ENCODE measurements at places on chromosomes 13 and 19.

- no peak for DNase-seq
These were observed 1.7 kb upstream of the WBP4 start for GRCh38 chr13:41059456-41060081.

DNA sequence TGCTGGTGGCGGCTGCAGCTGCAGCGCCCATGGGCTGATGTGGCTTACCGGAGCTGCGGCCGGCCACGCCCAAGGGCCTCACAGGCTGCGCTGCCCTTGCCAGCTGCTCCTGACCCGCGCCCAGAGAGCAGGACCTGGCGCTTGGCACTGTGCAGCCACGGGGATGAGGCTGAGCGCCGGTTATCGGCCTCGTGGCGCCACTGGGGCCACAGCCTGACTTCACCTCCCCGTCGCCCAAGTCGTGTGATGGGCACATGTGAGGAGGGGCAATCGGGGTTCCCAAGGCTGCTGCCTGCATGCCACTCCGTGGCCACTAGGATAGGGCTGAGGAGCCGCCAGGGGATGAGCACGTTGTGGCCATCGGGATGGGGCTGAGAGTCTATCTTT, 77.2 kb upstream of the PABPC3 start:
- no peak for DNase-seq

GRCh38 chr13:22108283-22108942, 437.5 kb downstream of the FGF9 start:
- no peak for DNase-seq

- no peak for DNase-seq
These were observed 1.9 kb upstream of the PEG3 start for GRCh38 chr19:56842412-56842811.

- DNase-seq, result no peak
These were observed 364.0 kb downstream of the KCTD12 start for GRCh38 chr13:76522083-76522755.

DNA sequence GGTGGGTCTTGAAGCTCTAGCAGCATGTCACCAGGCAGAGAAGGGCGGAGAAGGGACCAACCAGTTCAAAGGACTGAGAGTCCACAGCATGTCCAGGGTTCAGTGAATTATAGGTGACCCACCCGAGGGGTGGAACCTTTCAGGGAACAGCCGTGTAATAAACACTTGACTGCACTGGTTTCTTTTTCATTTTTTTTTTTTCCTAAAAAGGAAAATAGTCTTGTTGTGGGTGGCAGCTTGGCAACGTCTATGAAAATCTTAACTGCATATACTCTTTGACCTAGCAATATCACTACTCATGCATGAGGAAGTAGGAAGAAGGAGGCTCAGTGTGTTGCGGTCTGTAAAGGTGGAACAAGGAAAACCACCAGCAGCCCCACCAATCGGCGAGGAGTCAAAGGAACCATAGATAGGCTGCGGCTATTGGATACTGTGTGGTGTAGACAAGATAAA, 13.0 kb upstream of the MYH14 start:
- no peak for DNase-seq

GRCh38 chr13:50712881-50713280, 130.6 kb downstream of the DLEU7 start:
- DNase-seq, result no peak

GRCh38 chr19:41928754-41929535, 696 bp upstream of the ERFL start:
- DNase-seq, result no peak

DNA sequence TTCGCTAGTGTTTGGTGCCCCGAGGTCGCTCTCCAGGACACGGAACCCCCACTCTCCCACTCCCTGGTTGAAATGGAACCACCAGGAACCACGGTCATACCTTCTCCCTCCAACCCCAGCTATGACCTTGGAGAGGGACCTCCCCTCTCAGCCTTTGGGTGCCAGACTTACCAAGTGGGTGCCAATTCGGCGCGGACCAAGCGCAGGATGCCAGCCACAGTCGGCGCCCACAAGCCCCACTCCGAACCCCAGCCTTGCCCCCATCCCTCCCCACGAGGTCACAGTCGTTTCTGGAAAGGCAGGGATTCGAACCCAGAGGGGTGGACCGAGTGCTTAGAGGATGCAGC, 910 bp downstream of the PDE4C start:
- no peak for DNase-seq

DNA sequence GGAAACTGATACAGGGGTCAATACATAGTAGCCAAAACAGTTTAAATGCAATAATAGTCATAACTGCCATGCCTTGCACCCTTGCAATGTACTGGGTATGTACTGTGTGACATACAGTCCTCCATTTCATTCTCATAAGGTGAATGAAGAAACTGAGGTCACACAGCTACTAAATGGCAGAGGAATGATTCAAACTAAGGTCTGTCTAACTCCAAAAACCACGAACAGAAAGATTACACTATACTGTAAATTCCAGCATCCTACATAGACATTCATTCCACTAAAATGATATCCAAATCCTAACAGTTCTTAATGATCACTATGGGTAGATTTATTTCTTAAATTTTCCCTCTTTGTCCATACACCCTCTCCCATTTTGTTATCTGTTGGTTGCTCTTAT, 238.1 kb upstream of the SERP2 start:
- DNase-seq, result no peak

- DNase-seq, result no peak
These were observed 35.2 kb downstream of the ADPRHL1 start for GRCh38 chr13:113417836-113418721.

DNA sequence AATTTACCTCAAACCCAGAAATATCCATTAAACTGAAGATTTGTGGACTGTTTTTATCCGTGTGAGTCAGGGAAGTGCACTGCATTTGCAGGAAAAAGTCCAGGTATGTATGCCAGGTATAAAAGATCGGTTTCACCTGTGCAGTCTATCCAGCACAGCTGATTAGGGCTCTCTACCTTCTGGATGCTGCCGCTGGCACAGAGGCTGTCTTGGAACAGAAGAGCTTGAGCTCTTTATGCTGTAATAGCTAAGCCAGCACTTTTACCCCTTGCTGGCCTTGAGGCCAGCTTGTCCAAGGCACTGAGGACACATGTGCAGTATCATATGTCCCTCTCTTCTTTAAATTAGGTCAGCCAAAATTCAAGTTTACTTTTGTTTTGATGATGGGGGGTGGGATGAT, 851.0 kb downstream of the DIAPH3 start:
- no peak for DNase-seq

GRCh38 chr13:91313103-91313502, 34.4 kb upstream of the MIR17HG start:
- no peak for DNase-seq

DNA sequence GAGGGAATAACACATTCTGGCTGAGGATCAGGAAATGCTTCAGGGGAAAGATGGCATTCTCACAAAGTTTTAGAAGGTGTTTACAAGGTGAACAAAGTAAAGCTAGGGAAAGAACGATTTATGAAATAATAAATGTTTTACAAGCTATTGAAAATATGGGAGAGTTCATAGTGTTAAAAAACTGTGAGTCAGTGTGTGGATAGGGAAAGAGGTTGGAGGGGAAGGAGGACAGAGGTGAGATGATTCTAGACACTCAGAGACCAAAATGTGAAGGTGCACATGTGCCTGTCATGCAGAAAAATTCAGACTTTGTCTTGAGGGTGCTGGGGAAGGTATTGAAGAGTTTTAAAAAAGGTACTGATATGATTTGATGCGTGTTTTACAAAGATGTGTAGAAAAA, 476.1 kb downstream of the TDRD3 start:
- DNase-seq, result no peak

DNA sequence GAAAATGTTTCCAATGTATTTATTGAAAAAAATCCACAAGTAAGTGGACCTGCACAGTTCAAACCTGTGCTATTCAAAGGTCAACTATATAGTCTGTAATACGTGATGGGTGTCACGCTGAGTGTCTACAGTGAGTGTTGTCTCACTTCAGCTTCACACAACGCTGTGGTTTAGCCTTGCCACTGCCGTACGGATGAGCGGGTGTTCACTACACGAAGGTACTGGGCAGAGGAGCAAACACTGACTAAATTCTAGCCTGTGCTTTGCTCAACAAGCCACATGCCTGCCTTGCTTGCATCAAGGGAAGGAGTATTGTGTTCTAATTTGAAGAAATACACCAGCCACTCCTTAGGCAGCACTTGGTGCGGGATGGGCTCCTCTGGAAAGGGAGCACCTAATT, 3.4 kb upstream of the FFAR3 start:
- no peak for DNase-seq

GRCh38 chr13:45681113-45681512, 21.0 kb upstream of the CBY2 start:
- DNase-seq, result no peak

Data from stimulated activated CD4-positive, alpha-beta T cell treated with anti-CD3 and anti-CD28 coated beads, Interleukin-4, amount 100 ng/mL, for 1 hour (primary cell).